Cortex of kidney (tissue), 1 donor: ENCODE measurements at places on chromosomes 3 and 15.

DNA sequence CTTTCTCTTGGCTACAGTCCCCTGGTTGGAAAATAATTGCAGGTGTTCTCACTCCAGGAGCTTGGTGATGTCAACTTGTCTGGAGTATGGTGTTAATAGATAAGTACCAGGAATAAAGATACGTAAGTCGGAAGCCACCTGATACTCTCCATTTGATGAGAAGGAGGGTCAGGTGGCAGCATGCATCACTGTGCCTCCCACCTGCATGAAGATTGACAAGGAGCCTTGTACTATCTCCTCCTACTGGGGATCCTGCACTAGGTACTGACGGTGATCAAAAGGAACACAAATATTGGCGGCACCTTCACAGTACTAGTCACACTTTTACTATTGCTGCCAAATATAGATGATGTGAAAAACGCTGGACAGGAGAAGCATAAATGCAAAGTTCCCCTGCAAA is 32.6 kb upstream of the GABRB3 start:
- DNase-seq: no peak

DNA sequence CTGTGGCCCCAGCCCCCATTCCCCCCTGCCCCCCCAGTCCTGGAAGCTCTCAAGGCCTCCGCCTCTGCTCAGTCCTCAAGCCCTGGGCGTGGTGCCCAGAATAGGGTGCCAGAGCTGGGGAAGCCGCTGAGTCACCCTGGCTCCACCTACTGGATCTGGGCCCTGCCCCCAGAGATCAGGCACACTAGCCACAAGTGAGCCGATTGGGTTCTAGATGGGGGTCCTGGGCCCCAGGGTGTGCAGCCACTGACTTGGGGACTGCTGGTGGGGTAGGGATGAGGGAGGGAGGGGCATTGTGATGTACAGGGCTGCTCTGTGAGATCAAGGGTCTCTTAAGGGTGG is 5.7 kb downstream of the EIF4G1 start:
- no peak for DNase-seq

DNA sequence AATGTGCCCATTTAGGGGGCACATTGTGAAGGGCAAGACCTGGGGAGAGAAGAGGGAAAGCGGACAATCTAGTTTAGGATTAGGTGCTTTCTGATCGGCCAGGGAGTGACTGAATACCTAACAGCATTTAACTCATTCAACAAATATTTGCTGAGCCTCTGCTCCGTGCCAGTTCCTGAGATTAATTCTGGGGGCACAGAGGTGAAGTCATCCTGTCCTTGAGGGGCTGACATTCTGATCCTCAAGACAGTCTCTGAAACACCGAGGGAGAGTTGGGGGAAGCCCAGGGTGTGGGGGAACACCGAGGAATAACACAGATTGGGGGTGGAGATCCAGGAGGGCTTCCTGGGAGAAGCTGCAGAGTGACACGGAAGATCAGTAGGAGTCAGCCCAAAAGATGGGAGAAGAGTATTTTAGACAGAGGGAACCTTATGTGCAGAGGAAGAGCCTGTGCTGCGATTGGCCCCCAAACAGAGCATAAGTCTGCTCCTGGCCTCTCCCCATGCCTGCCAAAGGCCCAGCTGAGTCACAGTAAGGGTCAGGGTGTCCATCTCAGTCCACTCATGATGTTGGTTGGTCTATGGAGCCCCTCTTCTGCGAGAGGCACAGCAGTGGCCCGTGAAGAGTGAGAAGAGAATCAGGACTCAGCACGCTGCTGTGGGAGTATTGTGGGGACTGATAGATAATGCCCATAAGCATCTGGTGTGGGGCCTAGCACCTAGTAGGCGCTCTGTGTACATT is 60.2 kb downstream of the AMOTL2 start:
- DNase-seq: no peak

- DNase-seq: no peak
Measured at GRCh38 chr3:124558991-124559845, 171.0 kb upstream of the UMPS start.

DNA sequence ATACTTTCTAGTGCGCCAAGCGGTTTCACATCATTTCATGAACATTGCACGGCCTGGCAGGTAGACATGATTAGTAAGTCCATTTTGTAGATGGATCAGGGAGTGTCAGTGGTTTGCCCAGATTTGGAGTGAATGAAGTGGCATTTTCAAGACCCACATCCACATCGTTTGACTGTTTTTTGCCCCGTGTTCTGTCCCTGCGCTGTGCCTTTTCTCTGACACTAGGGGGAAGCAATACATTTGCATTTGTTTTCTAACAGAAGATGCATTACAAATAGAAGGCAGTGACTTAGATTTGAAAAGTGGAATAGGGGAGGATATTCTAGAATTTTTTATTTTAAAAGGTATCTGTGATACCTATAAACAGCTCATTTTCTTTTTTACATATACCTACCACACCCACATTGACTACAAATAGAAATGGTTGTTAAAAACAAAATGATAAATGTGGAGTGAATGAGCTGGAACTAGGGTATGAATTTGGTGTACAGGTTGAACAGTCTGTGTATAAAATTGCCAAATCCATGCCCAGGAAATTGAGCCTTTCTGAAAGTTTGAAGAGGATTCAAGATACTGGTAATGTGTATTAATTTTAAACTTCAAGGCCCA is 98.0 kb downstream of the USP13 start:
- DNase-seq: no peak

DNA sequence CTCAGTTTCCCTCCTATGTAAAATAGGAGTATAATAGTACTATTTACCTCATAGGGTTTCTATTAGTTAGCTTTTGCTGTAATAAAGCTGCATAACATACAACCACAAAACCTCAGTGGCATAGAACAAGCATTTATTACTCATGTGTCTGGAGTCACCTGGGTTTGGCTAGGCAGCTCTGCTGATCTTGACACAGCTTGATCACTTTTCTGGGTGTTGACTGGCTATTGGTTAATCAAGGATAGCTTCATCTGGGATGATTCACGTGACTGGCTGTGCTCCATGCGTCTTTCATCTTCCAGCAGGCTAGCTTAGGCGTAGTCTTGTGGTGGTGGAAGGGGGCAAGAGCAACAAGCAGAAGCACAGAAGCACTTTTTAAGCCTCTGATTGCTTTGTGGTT is 112.6 kb downstream of the SQOR start:
- no peak for DNase-seq

DNA sequence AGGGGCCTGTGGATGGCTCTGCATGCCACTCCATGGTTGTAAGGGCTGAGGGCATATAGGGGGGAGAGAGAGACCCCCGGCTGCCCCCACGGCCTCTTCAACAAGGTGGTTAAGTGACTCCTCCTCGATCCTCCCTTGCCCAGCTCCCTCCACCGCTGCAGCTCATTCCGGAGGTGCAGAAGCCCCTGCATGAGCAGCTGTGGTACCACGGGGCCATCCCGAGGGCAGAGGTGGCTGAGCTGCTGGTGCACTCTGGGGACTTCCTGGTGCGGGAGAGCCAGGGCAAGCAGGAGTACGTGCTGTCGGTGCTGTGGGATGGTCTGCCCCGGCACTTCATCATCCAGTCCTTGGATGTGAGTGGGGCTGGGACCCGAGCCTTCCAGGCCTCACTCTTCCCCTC is 6.5 kb downstream of the FES start:
- no peak for DNase-seq

DNA sequence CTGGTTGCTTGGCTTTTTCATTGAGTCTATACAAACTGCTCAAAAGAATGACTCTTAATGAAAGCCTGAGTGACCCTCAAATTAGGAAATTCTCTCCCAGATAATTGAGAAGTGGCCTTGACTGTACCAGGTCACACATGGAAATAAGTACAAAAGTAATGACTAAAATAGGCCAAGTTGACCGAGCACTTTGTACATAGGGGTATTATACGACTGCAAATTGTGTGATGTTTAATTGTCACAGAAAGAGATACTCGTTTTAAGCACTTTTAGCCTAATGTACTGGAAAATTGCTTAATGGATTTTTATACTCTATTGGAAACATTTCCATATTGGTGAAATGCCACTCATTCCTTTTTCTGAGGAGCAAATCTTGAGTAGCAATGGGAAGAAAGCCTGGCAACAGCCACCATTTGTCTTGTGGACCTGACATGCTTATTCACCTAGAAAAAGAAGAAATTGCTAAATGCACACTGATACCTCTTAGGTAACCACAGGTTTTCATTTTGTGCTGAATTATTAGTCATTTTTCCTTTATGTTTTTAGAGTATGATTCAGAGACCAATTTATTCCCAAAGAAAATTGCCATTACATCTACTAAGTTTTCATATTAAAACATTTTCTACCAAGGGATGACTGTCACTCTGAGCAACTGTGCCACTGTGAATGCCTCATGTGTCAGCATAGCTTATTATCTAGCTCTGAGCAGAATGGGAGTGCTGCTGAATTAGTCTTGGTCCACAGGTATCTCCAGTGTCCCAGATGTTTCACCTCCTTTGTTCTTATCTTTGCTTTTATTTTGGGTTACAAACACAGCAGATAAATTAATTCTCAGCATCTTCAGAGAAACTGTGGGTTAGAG is 8.9 kb upstream of the PXK start:
- DNase-seq: no peak

DNA sequence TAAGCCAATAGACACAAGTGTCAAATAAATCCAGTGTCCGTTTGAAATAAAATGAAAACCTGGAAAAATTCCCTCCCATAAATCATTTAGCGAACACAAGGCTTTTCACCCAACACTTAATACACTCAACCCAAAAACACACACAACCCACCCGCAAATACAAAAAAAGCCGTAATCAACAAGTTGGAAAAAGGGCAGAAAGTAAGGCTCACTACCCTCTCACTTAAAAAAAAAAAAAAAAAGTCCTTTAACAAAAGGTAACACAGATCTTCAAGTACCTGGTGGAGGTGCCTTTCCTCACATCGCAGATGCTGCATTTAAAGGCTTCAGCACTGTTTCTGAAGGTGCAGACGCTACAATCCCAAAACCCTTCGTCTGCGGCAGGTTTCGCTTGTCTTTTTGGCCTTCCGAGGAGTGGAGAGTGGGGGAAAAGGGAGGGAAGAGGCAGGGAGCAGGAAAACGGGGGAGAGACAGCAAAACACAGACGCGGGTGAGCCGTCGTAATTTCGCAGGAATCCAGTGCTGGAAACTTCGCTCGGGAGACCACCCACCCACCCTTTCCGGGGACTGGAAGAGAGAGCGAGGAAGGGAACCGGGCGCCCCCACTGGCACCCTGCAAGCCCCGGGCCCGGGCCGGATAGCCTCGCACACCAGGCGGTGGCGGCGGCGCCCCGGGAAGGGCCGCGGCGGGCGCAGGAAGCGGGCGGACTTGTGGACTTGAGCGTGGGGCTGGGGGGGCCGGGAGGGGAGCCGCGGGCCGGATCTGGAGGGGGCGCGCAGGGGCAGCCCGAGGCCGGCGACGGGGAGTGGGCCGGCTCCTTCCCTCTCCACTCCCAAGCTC is 401.8 kb downstream of the SHQ1 start:
- DNase-seq: no peak

DNA sequence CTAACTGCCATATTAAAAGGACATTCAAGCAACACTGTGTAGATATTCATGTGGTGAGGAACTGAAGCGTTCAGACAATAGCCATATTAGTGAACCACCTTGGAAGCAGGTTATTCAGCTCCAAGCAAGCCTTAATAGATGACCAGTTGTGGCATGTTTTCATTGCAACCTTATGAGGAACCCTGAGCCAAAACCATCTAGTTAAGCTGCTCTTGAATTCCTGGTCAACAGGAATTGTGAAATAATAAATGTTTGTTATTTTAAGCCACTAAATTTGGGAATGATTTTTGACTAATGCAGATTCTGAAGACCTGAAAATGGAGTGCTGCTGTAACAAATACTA is 73.0 kb downstream of the SPRED1 start:
- DNase-seq: no peak

DNA sequence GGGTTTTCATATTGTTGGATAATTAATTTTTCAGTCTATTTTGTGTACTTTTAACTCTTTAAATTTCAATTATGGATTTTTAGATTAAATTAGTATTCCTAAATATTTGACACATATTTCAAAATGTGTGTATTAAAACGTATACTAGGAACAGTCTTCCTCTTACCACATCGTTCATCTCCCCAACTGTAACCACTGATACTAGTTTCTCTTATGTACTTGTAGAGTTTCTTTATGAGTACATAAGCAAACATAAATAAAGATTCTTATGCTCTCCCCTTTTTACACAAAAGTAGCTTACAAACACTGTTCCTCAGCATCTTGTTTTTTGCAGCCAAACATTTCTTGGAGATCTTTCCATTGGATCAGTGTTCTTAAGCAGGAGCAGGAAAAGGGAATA is 45.9 kb downstream of the CMSS1 start:
- DNase-seq: no peak

- DNase-seq: no peak
Measured at GRCh38 chr15:33242669-33243191, 48.2 kb upstream of the FMN1 start.

GRCh38 chr15:45340429-45340828 is 37.9 kb downstream of the GATM start:
- DNase-seq: no peak

DNA sequence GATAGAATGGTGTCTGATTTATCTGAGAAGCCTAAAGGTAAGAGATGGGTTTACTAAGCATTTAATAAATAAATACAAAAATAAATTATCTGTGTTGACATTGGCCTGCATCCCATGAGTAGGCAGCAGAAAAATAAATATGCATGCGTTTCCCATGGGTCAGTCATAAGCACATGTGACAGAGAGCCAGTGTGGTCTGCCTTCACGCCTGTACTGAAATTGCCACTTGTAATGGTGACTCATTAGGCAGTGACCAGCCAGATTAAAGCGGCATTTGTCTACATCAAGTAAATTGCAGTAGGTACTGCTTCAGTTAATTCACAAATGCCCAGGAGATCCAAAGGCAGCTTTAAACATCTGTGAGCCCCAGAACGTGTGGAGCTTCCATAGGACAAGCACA is 399.6 kb downstream of the NAALADL2 start:
- no peak for DNase-seq

- DNase-seq: no peak
Measured at GRCh38 chr3:58625196-58625824, 41.3 kb downstream of the FAM3D start.

- DNase-seq: no peak
Measured at GRCh38 chr3:138023754-138024153, 13.8 kb downstream of the CLDN18 start.

- no peak for DNase-seq
Measured at GRCh38 chr15:37095770-37096557, 4.4 kb downstream of the MEIS2 start.
